Stomach (tissue), 19 donors: ENCODE measurements at places on chromosomes 1 and 21. TPM values are rescaled to one million over a fixed set of nuclear protein-coding genes. Genes with fewer than 3 reads are reported as not detected.

CASQ2 gene
- 8.5 TPM for total RNA-seq

HDAC1 gene
- 94.4 TPM for total RNA-seq

KPRP gene
- total RNA-seq = not detected

USP16 gene
- total RNA-seq = 54.5 TPM

LCE2B gene
- total RNA-seq = not detected

BEST4 gene
- total RNA-seq = 0.87 TPM

FNDC5 gene
- 0.89 TPM for total RNA-seq

OR6P1 gene
- total RNA-seq = not detected

KCNT2 gene
- total RNA-seq = 3.1 TPM

ASPM gene
- total RNA-seq = 4.6 TPM

- H3K4me1 ChIP-seq = peaks cover 96% of the 10 kb centered on the region
- H3K27ac ChIP-seq = peak overlapping the region; percentile 85
- no peak overlapping the region for H3K4me3 ChIP-seq
- DNase-seq = peak; percentile 98
- H3K27me3 ChIP-seq = no peaks in the 10 kb centered on the region
- peaks cover 100% of the 10 kb centered on the region for H3K36me3 ChIP-seq
Measured at GRCh38 chr1:156471496-156472490, 28.8 kb downstream of the MEF2D start.

DNA sequence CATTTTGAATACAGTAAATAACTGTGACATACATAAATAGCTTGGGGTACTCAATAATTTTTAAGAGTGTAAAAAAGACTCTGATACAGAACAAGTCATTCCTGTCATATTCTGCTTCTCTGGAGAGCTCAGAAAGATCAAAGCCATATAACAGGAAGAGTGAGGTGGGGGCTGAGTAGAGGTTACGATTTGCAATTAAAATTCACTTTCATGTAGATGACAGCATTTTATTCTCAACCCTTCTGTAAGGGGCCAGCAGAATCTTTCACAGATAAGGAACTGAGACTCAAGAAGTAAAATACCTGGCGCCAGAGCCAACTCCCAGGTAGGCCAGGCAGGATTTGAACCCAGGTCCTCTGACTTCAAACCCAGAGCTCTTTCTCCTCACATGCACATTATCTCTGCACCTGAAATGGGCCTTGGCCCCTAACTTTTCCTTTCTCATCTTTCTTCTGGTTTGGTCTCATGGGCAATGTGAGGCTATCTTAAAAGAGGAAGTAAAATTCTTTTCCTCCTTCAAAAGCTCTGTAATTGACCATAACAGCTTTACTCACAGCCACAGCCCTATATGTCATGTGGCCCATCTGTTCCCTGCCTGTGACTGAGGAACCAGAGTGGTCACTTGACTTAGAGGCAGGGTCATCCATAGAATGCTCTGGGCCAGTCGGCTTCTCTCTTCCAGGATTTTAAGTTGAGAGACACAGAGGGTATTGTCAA, 80.9 kb upstream of the SYT6 start:
- no peak overlapping the region for H3K27ac ChIP-seq
- no peaks in the 10 kb centered on the region for H3K36me3 ChIP-seq
- no peaks in the 10 kb centered on the region for H3K4me1 ChIP-seq
- H3K27me3 ChIP-seq = peaks cover 5% of the 10 kb centered on the region
- H3K4me3 ChIP-seq = no peak overlapping the region

- no peak overlapping the region for H3K4me3 ChIP-seq
- H3K4me1 ChIP-seq = no peaks in the 10 kb centered on the region
- DNase-seq = no peak
Measured at GRCh38 chr1:196515904-196516303, 92.3 kb downstream of the KCNT2 start.

DNA sequence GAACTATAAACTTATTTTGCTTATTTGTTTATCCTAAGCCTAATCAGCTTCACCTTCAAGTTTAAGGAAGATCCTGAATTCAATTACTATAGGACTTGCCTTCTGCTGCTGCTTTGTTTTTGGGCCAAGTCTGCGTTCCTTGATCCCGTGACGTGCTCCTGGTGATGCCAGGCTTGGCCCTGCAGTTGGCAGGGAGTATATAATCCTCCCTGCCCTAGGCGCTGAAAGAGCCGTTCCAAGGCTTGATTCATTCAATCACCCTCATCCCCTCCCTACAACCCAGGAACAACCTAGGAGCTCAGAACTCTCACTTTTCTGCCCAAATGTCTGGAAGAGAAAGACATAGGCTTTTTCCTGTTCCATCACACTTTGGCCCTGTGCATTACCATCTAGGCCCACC, 12.4 kb upstream of the LRRN2 start:
- no peak overlapping the region for H3K4me3 ChIP-seq
- H3K36me3 ChIP-seq = no peaks in the 10 kb centered on the region
- H3K27ac ChIP-seq = no peak overlapping the region
- DNase-seq = peak; percentile 37
- no peaks in the 10 kb centered on the region for H3K27me3 ChIP-seq
- no peaks in the 10 kb centered on the region for H3K4me1 ChIP-seq

GRCh38 chr1:92465256-92465647, 21.5 kb downstream of the GFI1 start:
- H3K27ac ChIP-seq = no peak overlapping the region
- H3K27me3 ChIP-seq = no peaks in the 10 kb centered on the region
- H3K4me1 ChIP-seq = no peaks in the 10 kb centered on the region
- H3K4me3 ChIP-seq = no peak overlapping the region

GRCh38 chr1:204975568-204976235, 67.3 kb upstream of the CNTN2 start:
- peak; percentile 57 for DNase-seq
- peaks cover 5% of the 10 kb centered on the region for H3K4me1 ChIP-seq
- H3K36me3 ChIP-seq = peaks cover 68% of the 10 kb centered on the region
- no peaks in the 10 kb centered on the region for H3K27me3 ChIP-seq

DNA sequence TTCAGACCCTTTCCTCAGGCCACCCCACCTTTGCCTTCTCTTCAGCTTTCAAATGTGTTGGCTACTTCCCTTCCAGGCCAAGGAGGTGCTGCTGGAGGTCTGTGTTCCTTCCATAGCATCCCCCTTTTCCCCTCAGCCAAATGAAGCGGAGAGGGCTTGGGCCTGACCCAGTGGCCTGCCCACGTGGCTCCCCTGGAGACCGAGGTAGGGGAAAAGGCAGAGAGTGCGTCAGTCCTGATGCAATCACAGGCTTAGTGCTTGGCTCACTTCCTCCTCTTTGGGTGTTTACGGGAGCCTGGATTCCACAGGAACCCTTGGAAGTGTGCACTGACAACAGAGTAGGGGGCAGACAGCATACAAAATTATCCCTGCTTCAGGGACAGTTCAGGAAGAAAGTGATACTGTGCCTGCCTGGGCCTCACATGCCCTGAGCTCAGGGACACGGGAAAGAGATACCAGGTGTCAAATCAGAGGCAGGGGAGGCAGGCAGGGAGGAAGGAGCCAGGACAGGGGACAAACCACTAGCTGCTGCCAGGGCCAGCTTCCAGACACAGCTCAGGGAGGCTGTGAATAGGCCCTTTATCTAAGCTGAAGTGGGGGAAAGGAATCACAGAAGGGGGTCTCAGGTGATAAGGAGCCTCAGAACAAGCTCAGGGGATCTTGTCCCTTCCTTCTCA, 16.6 kb upstream of the PTP4A2 start:
- H3K4me3 ChIP-seq = no peak overlapping the region
- H3K36me3 ChIP-seq = no peaks in the 10 kb centered on the region
- peak overlapping the region; percentile 97 for H3K27ac ChIP-seq
- DNase-seq = peak; percentile 85
- no peaks in the 10 kb centered on the region for H3K27me3 ChIP-seq
- peaks cover 43% of the 10 kb centered on the region for H3K4me1 ChIP-seq

DNA sequence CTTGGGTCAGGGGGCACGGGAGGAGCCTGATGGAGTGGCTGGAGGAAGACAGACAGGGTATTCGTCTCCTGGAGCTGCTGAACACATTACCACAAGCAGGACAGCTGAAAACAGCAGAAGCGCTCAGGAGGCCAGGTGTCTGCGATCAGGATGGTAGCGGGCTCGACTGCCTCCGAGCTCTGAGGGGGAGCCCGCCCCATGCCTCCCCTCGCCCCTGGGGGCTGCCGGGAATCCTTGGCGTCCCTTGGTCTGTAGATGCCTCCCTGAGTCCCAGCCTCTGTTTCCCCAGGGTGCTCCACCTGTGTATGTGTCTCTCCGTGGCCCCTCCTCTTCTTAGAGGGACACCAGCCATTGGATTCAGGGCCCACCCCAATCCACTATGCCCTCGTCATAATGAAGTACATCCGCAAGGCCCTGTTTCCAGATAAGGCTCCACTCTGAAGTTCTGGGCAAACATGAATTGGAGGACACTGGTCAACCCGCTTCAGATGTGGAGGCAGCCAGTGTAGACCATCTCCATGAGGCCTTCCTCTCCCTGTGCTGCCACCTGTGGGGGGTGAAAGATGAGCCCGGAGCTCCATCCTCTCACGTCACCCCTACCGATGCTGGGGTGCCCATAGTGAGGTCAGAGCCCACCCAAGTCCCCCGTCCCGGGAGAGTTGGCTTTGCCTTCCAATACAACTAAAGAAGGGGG, 67.8 kb downstream of the SPSB1 start:
- H3K27ac ChIP-seq = no peak overlapping the region
- H3K4me1 ChIP-seq = peaks cover 14% of the 10 kb centered on the region
- no peaks in the 10 kb centered on the region for H3K27me3 ChIP-seq
- no peak overlapping the region for H3K4me3 ChIP-seq

DNA sequence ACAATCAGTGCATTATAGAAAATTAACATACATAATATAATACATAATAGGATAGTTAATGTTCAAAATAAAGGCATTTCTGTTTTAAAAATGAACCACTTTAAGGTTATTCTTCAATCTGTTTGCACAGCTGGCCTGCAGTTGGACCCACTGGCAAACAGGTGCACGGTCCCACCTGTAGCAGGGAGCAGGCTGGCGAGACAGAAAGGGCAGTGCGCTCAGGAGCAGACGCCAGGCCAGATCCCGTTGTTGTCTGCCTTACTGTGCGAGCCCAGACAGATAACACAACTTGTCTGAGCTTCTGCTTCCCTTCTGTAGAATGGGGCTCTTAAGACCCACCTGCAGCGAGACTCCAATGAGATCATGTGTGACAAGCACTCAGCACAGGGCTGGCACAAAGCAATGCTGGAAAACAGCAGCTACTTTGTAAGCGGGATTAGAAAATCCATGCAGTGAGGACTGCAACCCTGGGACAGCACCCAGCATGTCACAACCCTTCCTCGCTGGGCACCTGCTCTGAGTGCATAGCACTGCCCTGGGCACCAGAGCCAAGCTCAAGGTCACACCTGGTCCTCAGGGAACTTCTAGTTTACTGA, 33.5 kb downstream of the VPS26C start:
- no peaks in the 10 kb centered on the region for H3K4me1 ChIP-seq
- DNase-seq = no peak
- peaks cover 92% of the 10 kb centered on the region for H3K36me3 ChIP-seq
- H3K4me3 ChIP-seq = no peak overlapping the region
- H3K27me3 ChIP-seq = no peaks in the 10 kb centered on the region
- no peak overlapping the region for H3K27ac ChIP-seq

DNA sequence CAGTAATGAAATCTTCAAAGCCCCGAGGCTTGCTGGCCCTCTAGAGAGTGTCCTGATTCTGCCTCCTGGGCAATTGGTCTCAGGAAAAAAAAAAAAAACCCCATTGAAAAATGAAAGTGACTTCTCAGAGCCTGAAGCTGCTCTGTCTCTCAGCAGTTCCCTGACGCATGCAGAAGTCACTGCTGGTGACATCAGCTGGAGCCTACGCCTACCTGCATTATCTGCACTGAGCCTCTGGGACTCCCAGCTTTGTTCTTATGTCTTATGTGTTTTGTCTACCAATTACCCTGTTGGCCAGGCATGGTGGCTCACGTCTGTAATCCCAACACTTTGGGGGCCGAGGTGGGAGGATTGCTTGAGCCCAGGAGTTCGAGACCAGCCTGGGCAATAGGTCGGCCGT, 10.1 kb upstream of the SLC25A33 start:
- H3K27ac ChIP-seq = no peak overlapping the region
- H3K4me3 ChIP-seq = no peak overlapping the region
- DNase-seq = no peak
- H3K4me1 ChIP-seq = no peaks in the 10 kb centered on the region
- H3K27me3 ChIP-seq = no peaks in the 10 kb centered on the region
- H3K36me3 ChIP-seq = no peaks in the 10 kb centered on the region

- H3K36me3 ChIP-seq = no peaks in the 10 kb centered on the region
- peaks cover 18% of the 10 kb centered on the region for H3K4me1 ChIP-seq
- no peaks in the 10 kb centered on the region for H3K27me3 ChIP-seq
- no peak for DNase-seq
- H3K4me3 ChIP-seq = no peak overlapping the region
Measured at GRCh38 chr1:230077436-230078213, 10.6 kb downstream of the GALNT2 start.

DNA sequence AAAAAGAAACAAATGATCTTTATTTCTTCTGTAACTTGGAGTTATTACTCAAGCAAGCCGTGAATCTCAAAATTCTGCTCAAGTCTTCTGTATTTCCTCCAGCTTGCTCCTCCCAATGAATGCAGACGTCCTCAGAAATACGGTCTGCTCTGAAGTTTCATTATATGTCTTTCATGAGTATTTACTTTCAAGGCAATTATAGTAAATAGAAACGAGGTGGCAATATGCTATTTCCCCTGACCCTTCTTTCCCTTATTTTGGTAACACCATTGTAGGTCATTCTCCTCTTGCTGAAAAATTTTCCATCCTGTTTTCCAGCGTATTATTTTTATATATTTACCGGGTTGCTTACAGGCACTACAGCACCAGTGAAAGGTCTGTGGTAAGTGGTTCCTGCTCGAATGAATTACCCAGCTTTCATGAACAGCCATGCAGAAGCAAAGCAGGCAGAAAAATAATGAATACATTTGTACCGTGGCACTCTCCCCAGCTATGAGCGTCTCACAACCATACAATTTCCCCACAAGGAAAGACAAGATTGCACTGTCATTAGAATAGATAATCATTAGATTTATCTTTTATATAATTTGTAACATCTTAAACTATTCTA, 350.9 kb upstream of the PKN2 start:
- H3K4me3 ChIP-seq = no peak overlapping the region
- no peak for DNase-seq
- no peaks in the 10 kb centered on the region for H3K36me3 ChIP-seq
- H3K27me3 ChIP-seq = no peaks in the 10 kb centered on the region

GRCh38 chr21:38810034-38810825, 4.5 kb downstream of the ETS2 start:
- DNase-seq = no peak
- peaks cover 82% of the 10 kb centered on the region for H3K4me1 ChIP-seq
- peak overlapping the region; percentile 98 for H3K27ac ChIP-seq
- H3K36me3 ChIP-seq = peaks cover 28% of the 10 kb centered on the region
- no peak overlapping the region for H3K4me3 ChIP-seq

- no peak overlapping the region for H3K27ac ChIP-seq
- no peak overlapping the region for H3K4me3 ChIP-seq
- no peaks in the 10 kb centered on the region for H3K36me3 ChIP-seq
- H3K27me3 ChIP-seq = peaks cover 4% of the 10 kb centered on the region
- DNase-seq = no peak
- no peaks in the 10 kb centered on the region for H3K4me1 ChIP-seq
Measured at GRCh38 chr21:31545036-31545435, 114.5 kb upstream of the SOD1 start.
